ENCODE measurements at places on chromosomes 13 and 19. TPM values are rescaled to one million over a fixed set of nuclear protein-coding genes. Genes with fewer than 3 reads are reported as not detected.

DNA sequence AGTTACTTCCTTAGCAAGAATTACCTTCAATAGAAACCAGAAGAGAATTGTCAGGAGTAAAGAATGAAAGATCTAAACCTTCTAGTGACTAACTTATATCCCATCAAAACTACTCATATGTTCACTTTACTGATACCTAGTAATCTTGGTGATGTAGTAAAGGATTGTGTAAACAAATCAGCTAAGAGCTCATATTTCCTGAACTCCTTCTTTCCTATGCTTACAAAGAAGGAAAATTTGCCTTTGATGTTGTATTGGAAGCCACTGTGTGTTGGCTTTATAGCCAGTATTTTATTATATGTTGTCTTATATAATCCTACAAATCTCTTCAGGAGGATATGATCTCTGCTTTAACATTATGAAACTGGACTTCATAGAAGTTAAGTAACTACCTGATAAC, 671.0 kb downstream of the PCDH9 start:
- DNase-seq: no peak

DNA sequence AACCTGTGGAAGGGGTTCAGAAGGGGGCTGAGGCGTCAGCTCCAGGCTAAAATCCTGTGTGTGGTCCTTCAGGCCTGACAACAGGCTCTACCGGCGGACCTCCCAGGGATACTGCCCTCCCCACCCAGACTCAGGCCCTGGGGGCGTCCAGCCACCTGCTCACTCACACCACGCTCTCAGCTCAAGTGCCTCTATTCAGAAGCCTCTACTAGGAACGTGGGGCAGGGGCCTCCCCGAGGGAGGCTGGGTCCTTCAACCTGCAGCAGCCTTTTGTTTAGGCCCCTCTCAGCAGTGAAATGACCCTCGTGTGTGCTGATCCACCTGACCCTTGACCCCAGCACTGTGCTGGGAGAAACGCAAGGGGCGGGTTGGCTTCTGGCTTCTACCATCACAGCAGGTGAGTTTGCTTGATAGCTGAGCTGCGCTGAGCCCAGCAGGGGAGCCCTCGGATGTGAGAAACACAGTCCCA, 10.6 kb downstream of the PLPP2 start:
- no peak for DNase-seq

DNA sequence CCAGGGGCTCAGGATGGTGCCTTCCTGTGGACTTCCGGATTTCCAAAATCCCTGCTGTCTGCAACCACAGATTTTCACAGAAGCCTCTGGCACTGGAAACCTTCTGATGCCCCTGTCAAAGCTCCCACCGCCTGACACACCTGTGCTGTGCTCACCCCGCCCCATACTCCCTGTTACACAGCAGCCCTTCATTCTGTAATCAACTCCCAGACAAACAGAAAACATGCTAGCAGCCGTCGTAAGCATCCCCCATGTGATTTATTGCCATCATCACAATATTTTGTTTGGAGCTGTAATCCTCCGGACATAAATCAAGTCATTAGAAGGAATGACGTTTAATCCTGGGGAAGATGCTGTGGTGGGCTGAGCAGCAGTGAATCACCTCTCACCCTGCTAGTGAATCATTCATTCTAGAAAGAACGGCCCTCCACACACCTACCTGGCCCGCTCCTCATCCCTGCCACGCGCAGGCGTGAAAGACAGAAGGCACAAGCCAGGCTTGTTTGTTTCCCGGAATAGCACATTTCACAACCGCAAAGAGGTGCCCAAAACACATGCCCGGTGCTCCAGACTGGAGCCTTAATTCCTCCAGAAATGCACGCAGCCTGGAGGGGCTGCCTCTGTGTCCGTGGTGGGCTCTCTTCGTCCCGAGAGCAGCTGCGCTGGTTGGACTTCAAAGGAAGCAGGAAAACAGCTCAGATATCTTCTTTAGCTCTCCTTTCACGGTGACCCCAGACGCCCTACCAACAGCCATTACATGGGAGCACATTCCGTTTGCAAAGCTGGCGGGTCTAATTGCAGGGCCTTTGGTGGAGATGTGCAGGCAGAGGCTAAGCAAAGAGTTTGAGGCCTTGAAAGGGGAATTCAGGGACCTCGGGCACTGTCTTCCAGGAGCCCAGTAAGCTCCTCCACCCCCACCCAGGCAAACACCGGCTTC, 41.3 kb upstream of the KCTD15 start:
- no peak for DNase-seq

- no peak for DNase-seq
Measured at GRCh38 chr19:10550336-10550735, 6.6 kb downstream of the ATG4D start.

- DNase-seq: no peak
Measured at GRCh38 chr13:102680842-102681740, 13.8 kb downstream of the METTL21C start.

- DNase-seq: no peak
Measured at GRCh38 chr13:28268800-28269223, 130.5 kb downstream of the PAN3 start.

DNA sequence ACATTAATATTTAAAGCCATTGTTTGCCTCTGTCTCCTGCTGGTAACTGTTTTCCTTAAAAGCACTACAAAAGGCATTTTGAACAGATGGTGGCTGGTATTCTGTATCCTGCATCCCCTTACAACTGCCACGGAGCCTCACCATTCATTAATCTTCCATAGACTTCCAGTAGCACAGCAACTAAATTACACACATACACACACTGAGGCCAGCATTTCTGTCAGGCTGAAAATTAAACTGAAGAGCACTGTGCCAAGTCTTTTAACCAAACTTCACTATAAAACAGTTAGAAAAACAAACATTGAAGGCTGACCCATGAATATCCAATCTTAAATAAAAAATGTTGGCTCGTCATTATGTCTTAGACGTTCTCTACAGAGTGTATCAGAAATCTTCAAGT, 697.8 kb downstream of the DACH1 start:
- no peak for DNase-seq

DNA sequence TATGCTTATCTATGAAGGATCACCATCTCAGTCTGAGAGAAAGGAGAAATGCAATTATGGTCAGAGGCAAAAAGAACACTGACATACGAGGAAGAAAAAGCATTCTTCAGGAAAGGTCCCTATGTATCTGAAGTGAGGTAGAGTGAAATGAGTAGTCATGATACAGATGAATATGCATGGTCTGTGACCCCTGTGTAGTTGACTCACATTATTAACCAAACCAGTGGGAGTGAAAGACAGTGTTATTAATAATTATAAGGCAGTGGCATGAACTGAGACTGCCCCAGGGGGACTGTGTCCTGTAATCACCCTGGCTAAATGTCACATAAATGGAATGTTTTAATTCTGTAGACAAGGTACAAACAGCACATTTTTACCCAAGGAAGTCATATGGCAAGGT, 1320.2 kb upstream of the PCDH9 start:
- no peak for DNase-seq

DNA sequence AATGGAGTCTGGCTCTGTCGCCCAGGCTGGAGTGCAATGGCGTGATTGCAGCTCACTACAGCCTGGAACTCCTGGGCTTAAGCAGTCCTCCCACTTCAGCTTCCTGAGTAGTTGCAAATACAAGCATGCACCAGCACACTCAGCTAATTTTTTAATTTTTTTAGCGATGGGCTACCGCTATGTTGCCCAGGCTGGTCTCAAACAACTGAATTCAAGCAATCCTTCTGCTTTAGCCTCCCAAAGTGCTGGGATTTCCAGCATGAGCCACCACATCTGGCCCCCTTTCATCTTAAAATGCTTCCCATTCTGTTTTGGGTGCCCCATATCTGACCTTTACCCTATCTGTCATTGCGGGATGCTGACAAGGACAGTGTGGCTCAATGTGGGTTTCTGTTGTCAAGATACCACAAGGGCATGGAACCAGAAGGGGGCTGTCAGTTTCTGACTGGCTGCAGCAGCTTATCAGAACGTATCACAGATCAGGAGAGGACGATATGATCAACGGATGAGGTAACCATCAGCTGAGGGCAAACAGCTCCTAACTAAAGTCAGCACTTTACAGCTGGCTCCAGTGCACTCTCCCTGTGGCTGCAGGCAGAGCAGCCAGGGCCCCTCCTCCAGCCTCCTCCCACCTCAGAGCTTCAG, 32.4 kb downstream of the GPR42 start:
- DNase-seq: no peak

- no peak for DNase-seq
Measured at GRCh38 chr13:33606692-33607091, 211.3 kb upstream of the RFC3 start.

Gene KLK7
- polyA plus RNA-seq: not detected

Gene DMRTC2
- polyA plus RNA-seq: not detected

Gene LMTK3
- polyA plus RNA-seq: 3.3 TPM

Gene ZNF221
- polyA plus RNA-seq: 9.8 TPM

Gene YJEFN3
- polyA plus RNA-seq: 12.8 TPM

Measured in left lung (tissue), 14 donors.